ENCODE measurements at places on chromosomes 11 and 22.

DNA sequence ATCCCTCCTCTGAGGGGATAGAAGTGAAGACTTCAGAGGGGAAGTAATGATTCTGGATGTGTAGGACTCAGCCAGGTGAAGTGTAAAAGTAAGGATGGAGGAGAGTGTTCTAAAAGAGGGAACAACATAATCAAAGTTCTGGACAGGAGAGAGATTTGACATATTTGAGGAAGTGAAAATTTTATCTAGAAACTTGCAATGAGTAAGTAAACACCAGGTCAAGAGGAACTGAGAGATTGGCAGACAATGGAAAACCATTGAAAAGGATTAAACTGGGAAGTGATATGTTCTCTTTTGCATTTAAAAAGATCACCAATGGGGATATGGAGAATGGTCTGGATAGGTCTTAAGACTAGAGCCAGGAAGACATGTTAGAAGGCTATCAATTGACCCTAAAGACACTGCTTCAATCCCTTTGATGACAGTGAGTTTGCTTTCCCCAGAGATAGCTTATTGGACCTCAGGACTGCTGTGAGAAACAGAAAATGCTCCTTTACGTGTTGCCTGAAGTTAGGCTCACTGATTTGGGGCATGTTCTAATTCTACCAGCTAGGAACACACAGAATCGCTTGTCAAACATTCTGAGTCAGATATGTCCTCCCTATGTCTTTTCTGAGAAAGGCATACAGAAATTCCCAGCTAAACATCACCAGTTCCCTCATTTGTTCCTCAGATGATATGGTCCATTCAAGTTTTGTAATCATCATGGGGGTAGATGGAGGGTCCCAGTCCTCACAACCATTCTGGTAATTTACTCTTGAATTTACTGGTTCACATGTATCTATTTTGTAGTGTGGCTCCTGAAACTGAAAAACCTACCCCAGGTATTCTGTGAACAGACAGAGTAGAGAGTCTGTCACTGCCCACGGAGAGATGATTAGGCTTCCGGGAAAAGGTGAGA is 144.9 kb downstream of the MAML2 start:
- DNase-seq, result no peak

- DNase-seq, result no peak
Observed at GRCh38 chr11:62435846-62436660, 17.2 kb downstream of the SCGB1A1 start.

- no peak for DNase-seq
Observed at GRCh38 chr11:67675058-67675747, 780 bp upstream of the ALDH3B2 start.

DNA sequence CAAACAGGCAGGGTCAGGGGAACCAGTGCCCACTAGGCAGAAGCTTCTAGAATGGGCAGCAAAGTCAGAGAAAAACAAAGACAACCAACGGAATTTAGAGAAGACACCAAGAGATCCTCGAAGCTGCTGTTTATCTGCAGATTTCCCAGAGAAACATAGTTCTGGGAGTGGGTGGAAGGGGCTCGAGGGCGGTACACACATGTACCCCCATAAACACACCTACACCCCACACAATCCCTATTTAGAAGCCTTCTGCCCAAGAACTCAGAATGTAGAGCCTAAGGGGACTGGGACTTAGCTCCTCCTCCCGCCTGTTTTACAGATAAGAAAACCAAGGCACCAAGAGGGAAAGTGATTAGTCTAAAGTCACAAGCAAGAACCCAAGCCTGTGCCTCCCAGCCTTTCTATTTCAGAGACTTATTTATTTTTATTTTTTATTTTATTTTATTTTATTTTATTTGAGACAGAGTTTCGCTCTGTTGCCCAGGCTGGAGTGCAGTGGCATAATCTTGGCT is 6.4 kb downstream of the NPTXR start:
- no peak for DNase-seq

- no peak for DNase-seq
Observed at GRCh38 chr11:81476345-81476744, 1257.3 kb downstream of the FAM181B start.

DNA sequence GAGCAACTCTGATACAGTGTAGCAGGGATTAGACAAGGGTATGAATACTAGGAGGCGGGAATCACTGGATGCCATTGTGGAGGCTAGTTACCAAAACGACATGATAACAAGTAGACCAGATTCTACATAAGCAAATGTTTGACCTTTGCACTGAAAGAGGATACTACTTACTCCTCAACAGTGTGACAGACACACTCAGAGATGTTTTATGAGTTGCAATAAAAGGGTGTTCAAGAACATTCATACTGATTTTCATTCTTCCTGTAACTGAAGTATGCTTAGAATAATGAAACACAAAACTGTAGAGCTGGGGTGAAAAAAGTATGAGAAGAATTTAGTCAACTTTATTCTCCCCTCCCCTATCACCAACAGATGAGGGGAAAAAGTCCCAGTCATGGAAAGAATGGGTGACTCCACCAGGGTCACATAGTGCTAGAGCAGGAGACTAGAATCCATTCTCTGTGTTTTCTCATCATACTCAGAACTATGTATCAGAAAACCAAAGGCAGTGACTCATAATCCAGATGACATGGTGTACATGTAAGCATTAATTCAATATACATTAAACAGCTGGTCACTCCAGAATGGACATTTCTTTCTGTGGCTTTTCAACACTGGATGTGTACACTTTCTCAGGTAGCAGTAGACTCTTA is 32.8 kb downstream of the ARHGAP20 start:
- no peak for DNase-seq

GRCh38 chr11:107702723-107703122 is 9.1 kb downstream of the SLN start:
- no peak for DNase-seq

- DNase-seq, result no peak
Observed at GRCh38 chr11:1085440-1086170, 10.9 kb downstream of the MUC2 start.

DNA sequence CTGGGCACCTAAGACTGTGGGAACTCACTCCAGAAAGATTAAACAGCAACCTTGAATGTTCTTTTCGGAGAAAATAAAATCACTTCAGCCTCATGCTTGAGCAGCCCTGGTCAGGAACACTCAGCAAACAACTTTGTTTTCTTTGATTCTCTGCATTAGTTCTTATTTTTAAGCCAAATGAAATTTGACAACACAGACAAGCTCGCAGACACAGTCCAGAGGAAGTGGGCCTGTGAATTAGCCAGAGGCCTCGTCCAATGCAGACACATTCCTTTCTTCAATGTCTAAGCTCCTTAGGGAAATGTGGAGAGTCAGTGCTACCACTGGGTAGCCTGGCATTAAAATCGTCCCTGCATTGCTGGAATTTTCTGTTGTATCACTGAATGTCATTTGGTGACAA is 62.9 kb upstream of the CSNK2A3 start:
- no peak for DNase-seq

DNA sequence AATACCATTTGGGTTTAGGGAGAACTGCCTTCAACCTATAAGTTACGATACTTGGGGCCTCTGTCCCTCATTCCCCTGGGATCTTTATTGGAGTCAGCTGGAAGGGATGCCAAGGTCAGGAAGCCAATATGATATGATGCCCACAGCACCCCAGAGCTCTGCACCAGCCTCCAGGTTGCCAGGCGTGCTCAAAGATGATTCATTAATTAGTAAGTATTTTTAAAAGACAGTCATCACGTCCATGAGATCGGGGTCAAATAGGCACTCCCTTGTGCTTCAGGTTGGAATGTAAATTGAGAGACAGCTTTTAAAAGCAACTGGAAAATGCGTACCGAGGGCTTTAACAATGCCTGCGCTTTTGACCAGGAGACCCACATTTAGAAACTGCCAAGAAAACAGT is 57.0 kb upstream of the CD5 start:
- no peak for DNase-seq

GRCh38 chr11:11976481-11977127 is 31.8 kb downstream of the DKK3 start:
- no peak for DNase-seq

- no peak for DNase-seq
Observed at GRCh38 chr11:64745521-64746328, 1.8 kb upstream of the RASGRP2 start.

DNA sequence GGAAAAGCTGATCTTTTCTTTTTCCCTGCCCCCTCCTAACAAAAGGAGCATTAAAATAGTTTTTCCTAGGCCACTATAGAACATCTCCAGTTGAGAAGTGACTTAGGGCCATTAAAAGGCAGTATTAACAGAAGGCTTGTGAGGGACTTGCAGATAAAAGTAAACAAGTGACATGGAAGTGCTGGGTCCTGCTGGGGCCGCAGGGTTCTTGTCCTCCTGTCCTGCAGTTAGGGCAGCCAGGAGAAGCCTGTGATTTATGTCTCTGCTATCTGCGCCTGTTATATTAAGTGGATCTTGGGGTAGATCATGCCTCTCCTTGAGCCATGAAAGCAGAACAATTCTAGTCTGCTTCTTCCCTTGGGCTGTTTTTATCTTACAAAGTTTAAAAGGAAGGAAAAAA is 271.4 kb upstream of the C11orf87 start:
- DNase-seq, result no peak

DNA sequence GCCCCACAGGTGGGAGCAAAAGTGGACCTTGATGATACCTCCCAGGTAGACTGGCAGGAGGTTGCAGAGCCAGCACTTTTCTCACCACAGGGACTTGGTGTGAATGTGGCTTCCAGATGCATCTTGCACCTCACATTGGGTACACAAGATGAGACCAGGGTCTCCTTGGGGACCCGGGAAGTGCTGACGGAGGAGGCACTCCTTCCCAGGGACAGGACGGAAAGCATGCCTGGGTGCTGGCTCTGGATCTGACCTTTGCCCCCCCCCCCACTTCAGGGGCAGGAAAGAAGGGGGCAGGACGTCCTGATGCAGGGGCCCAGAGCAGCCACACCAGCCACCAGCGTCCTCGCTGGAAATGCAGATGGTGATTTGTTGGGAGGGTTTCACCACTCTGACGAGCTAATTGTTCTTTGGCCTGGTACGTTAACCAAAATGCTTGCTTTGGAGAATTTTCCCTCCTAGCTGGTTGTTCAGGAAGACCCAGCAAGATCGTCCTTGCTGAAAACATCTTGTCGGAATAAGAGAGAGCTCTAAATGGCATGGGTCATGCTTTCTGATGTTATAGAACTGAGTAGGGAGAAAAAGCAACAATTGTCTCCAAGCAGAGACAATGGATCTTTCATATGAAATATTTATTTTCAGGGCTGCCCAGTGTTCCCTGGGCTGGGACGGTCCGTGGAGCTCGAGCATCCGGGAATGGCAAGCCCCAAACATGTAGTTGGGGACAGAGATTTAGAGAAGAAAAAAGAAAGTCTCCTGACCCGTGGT is 74.4 kb upstream of the PPARA start:
- DNase-seq, result no peak

DNA sequence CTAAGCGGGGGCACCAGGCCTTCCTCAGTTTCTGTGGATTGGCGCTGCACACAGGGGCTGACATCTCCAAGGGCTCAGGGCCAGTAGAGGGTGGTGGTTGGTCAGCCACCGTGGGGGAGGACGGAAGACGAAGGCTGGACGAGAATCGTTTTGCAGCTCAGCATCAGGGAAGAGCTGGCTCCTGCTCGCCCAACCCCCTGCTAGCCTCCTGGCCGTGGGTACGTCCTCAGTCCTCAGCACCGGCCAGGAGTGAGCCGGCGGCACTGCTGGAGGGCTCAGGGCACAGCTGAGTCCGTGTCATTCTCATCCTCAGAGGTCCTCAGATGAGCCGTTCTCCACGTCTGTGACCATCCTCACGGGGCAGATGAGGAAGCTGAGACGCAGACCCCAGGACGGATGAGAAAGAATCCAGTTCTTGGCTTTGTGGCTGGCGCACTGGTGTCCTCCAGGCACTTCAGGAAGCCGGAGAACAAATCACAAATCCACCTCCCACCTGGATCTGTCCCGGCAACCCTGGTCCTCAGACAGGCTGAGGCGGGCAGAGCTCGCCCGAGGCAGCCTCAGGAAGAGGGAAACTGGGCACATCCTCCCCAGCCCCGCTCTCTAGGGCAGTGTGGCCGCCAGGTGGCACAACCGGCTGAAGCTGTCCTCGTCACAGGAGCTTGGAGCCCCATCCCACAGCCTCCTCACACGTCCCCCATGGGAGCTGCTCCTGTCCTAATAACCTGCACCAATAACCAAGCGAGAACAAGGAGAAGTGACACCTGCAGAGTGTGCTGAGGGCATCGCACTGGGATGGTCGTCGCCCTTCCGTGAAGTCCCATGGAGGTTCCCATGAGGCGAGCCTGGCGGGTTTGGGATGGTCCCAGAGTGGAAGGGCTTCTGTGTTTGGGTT is 393.7 kb downstream of the BRD1 start:
- no peak for DNase-seq

DNA sequence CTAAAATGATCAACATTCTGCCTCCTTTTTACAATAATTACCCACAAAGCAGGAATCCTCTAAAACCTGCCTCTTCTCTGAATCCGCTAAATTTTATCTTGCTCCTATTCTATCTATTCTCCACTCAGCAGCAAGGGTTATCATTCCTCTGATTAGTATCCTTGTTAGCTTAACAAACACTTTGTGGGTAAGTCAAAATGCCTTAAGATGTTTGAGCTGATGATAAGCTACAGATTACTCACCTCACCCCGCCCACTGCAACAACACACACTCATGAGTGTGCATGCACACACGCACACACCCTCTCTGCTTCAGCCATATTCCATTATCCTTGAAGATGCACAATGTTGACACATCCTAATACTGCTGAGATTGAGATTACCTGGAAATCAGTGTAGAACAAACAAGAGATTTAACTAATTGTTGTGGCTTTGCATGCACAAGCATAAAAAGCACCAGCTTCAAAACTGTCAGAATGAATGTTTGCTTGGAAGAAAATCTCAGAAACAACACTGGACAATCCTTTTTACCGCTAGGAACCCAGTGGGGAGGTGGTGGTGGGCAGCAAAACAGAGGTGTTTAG is 130.9 kb downstream of the BBOX1 start:
- DNase-seq, result no peak

DNA sequence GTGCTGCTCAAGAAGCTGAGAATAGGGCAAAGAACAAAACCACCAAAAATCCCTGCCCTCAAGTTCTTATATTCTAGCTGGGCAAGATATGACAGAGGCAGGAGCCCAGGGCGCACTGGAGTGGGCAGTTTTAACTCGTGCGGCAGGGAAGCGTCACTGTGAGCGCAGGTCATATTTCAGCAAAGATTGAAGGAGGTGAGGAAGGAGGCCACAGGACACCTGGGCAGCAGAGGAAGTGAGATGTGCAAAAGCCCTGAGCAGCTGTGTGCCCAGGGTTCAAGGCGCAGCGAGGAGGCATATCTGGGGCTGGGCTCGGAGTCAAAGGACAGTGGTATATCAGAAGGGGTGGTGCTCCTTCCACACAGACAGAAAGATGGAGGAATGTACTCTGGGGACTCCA is 13.5 kb downstream of the KCNC1 start:
- DNase-seq, result no peak

DNA sequence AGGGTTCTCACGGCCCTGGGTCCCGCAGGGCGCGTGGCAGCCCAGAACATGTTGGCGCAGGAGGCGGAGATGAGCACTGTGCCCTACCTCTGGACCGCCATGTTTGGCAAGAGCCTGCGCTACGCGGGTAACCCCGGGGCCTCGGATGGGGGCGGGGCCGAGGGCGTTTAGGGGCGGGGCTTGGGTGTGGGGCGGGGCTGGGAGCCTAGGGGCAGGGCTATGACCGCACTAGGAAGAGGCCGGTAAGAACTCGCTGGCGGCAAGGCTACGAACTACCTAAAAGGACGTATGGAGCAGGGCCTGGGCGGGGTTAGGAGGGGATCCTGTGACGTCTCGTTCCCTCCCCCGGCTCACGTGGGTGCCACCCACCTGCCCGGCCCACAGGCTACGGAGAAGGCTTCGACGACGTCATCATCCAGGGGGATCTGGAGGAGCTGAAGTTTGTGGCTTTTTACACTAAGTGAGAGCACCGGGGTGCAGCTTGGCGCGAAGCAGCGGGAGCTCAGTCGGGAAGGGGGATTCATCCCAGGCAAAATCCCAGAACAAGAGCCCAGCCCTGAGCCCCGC is 2.8 kb upstream of the LZTR1 start:
- DNase-seq, result peak; percentile 66
